ENCODE measurements at places on chromosomes 12 and 14. TPM values are rescaled to one million over a fixed set of nuclear protein-coding genes. Genes with fewer than 3 reads are reported as not detected.

DNA sequence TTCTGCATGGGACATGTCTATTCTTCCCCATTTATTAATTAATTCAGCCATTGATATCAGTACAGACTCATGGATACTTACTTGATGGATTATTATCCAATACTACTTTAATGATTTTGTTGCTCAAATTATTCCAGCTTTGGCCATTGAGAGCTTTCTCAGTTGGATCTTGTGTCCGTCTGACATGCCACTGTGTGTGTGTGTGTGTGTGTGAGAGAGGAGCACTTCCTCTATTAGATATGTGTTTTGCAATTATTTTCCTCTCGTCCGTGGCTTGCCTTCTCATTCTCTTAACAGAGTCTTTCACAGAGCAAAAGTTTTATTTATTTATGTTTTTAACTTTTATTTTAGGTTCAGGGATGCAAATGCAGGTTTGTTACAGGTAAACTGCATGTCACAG is 194.2 kb downstream of the ADGRD1 start:
- no peak for DNase-seq

Gene HSPB8
- total RNA-seq: not detected

DNA sequence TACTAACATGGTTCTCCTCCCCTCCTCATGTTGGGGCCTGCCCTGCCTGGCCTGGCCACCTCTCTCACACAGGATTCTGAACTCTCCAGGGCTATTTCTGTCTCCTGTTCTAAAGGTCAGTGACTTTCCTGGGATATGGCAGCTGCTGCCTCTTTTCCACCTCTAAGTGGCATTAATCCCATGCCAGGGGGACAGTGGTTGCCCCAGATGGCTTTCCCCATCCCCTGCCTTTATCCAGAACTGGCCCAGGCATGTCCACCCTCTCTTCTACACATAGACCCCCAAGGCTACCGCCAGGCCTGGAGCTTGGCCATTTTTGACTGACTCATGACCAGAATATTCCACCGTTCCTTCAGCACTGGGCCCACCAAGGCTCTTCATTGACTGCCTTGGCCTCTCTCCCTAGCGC is 90.4 kb downstream of the IRF2BPL start:
- no peak for DNase-seq

- no peak for DNase-seq
Observed at GRCh38 chr12:65532764-65533163, 254.3 kb downstream of the MSRB3 start.

DNA sequence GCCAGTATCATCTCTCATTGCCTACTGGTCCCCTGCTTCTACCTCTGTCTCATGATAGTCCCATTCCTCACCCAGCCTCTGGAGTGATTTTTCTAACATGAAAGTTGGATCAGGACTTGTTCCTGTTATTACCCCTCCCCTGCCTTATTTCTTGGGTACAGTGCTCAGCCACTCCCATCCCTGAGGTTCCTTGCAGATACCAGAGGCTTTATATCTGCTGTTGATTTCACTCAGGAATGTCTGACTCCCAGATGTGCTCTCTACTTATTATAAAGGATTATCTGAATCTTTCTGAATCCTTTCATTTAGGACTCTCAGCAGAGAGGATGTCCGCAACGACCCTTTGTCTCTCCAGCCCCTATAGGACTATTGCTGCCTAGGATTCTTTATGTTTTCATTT is 111.2 kb downstream of the LRRK2 start:
- no peak for DNase-seq

- no peak for DNase-seq
Observed at GRCh38 chr12:2318286-2318685, 265.5 kb downstream of the CACNA1C start.

DNA sequence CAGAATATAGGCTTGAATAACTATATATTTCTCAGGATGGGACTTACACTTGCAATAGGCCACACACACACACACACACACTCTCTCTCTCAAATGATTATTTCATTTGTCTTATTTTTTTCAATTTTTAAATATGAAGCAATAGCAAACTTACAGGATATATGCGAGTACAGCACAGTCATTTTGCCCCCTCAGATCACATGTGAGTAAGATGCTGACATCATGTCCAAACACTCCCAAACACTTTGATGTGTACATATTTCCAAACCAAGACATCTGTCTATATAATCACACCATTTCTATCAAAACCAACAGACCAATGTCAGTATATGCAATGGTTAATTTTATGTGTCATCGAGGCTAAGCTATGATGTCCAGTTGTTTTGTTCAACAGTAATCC is 1535.9 kb upstream of the FLRT2 start:
- no peak for DNase-seq

Gene SPTB
- 0.14 TPM for total RNA-seq

DNA sequence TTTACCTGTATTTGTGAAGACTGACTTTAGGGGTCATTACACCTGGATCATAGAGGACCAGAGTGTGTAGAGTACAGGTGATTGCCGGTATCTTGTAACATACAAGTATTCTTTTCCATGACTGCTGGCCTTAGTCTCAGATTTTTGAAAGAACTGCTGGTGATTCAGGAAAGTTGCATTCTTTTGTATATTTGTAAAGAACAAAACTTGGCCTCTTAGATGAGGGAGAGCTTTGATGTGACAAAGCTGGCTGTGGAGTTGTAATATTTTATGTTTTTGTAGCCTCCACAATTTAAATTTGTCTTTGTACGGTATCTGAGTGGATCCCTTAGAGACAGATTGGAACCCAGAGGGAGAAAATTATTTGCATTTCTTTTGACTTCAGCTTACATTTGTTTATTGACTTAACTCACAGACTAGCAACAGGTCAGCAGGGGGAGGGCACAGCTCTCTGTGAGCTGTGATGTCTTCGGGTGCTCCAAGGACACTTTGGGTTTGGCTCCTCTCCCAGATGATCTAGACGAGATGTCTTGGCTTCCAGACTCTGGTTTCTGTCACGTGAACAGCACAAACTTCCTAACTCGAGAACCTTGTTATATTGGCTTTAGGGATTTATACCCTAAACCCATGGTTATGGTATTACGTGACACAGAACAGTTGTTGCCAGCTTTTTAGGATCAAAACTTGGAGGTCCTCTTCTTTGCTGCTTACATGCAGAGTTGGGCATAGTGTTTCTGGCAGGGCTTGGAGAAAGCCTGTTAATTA is 65.9 kb downstream of the DAAM1 start:
- DNase-seq: no peak

Gene GPRC5D
- total RNA-seq: not detected

GRCh38 chr14:90796329-90796728 is 19.9 kb downstream of the TTC7B start:
- DNase-seq: no peak

DNA sequence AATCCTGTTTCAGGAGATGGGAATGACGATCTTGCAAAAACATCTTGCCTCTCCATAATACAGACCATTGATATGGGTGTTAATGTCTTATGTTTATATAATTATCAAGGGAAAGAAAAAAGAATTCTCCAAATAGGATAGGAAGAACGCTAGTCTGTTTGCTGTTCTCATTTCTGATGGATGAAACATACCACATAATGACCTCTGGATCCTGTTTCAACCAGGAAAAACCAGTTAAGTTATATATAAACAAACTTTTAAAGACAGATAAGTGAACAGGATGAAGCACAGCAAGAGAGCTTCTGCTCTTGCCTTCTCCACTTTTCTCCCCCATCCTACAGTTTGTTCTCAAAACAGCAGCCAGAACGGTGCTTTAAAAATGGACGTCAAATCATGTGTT is 27.8 kb downstream of the COQ6 start:
- no peak for DNase-seq

Gene C12orf50
- not detected for total RNA-seq

- DNase-seq: no peak
Observed at GRCh38 chr14:75831952-75832351, 149.8 kb downstream of the TGFB3 start.

Gene ASIC1
- 0.17 TPM for total RNA-seq

- no peak for DNase-seq
Observed at GRCh38 chr14:97077253-97077653, 280.1 kb downstream of the VRK1 start.

GRCh38 chr12:108099073-108099472 is 30.0 kb upstream of the WSCD2 start:
- no peak for DNase-seq

DNA sequence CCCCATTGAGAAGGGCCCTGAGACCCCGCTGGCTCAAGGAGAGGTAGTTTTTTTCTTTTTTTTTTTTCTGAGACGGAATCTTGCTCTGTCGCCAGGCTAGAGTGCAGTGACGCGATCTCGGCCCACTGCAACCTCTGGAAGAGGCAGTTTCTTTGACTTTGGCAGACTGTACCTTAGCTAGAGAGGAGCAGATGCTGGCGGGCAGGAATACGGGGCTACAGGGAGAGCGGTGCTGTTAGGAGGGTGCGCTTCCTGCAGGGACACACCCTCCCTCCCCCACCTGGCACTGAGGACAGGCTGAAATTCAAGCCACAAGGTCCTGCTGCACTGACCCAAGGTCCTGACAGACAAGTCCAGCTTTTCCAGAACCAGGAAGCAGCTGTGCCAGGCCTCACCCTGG is 32.2 kb upstream of the NUDT14 start:
- no peak for DNase-seq

DNA sequence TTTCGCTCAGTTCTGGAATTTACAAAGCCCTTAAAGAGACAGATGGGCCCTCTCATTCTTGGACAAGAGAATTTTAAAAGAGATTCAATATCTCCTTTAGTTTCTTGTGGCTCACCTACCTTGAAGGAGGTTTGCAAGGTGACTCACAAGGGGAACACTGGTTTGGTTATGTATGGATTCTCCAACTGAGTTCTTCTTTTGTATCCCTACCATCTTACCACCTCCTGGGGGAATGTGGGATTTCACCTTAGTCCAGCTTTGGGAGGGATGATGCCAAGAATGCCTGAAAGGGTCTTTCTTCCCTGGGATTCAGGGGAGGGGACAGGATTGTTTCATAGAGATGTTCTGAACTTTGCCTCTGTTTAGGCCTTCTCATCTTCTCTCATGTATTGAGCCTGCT is 3.7 kb downstream of the PPP4R4 start:
- DNase-seq: no peak

DNA sequence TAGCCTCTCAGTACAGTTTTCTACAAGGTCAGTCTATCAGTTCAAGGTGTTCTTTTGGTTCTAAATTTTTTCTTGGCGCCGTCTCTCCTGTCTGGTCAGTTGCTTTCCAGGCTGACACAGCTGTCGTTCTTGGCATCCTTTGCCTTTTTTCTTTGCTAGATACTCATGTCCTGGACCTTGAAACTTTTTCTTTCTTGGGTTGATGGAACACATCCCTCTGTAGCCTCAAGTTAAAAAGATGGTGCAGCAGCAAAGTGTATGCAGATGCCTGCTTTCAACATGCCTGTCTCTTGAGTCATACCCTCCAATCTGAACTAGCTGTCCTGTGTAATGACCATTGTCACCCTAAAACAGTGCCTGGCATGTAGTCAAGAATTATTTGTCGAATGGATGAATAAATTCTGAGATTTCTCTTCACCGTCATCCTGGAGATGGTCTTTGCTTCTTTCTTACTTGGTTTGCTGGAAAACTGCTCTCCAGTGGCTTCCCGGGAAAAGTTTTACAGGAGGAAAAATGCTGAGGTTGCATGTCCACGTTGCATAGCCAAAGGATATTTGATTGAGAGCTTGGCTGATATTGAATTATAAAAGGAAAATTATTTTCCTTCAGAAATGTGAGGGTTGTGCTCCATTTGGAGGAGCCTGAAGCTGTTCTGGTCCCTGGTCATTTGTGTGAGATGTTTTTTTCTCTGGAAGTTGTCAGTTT is 4.6 kb downstream of the NYNRIN start:
- DNase-seq: no peak

DNA sequence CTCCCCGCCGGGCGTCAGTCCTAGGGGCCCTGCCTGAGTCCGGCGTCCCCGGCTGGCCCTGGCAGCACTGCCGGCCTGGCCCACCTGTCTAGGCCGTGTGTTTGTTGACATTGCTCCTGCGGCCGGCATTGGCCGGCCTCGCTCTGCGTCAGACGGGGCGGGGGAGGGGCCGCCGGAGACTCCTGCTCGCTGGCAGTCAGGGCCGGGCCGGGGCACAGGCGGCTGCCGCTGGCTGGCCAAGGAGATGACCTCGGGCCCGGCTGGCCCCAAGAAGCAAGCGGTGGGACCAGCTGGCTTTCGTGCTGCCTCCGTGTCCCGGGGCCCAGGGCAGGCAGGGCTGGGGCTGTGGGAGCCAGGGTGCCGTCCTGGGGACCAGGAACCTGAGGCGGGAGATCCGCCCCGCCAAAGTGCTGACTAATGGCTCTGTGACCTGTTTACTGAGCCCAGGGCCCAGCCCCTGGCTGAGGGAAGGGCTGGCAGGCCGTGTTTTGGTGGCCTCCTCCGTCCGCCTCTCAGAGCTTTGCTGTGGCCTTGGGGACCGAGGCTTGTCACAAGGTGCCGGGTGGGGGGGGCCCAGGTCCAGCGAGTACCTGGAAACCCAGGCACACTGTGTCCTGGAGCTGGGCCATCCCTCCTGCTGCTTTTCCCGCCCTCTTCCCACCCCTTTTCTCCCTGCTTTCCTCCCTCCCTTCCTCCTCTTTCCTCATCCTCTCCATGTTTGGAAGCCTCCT is 1.8 kb downstream of the ULK1 start:
- peak; percentile 83 for DNase-seq

GRCh38 chr14:101575581-101575980 is 14.3 kb downstream of the DIO3 start:
- DNase-seq: peak; percentile 20

- no peak for DNase-seq
Observed at GRCh38 chr12:92905811-92906554, 23.1 kb downstream of the EEA1 start.

GRCh38 chr12:104723895-104724294 is 234.2 kb downstream of the SLC41A2 start:
- no peak for DNase-seq

- no peak for DNase-seq
Observed at GRCh38 chr14:20427231-20428009, 8.5 kb downstream of the KLHL33 start.

Gene SRRM4
- not detected for total RNA-seq

DNA sequence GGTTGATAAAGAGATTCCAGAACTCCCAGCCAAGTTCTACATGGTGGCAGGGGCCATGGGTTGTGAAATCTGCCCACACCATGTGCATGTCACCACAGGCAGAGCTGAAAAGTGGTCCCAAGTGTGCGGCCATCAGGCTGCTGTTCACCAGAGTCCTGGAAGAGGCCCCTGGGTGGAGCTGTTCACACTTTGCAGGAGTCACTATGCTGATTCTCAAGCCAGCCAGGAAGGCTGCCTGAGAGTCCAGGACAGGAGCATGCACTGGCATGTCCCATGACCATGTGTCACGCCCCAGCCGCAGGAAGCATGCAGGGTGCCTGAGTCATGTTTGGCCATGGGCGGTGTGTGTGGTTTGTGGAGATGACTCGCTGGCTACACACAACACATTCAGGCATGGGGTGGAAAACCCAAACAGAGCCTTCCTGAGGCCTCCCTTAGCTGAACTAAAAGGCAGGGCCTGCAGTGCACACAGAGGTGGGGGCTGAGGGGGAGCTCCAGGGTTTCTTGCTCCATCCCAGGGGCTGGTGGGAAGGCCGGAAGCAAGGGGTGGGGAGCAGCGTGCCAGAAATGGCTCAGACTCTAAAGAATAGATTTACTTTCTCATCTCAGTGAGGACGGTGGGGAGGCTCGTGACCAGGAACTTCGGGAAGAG is 19.4 kb downstream of the ABCB9 start:
- DNase-seq: peak; percentile 96

Gene ACVR1B
- total RNA-seq: 17.5 TPM

GRCh38 chr12:130286041-130286440 is 51.6 kb upstream of the PIWIL1 start:
- DNase-seq: no peak

Gene SCN8A
- total RNA-seq: 1.5 TPM

Data from natural killer cell treated with Interleukin-12 subunit alpha and Interleukin-12 subunit beta and Interleukin-15 and Interleukin-18, amount 100 ng/mL, for 72 hours (primary cell).